ENCODE measurements at places on chromosomes 6 and 20. TPM values are rescaled to one million over a fixed set of nuclear protein-coding genes. Genes with fewer than 3 reads are reported as not detected.

FAM83C gene
- total RNA-seq, result 0.26 TPM

TP53RK gene
- 19.0 TPM for total RNA-seq

HLA-DRB5 gene
- not detected for total RNA-seq

CAPN11 gene
- total RNA-seq, result not detected

SEL1L2 gene
- not detected for total RNA-seq

NNAT gene
- not detected for total RNA-seq

GMEB2 gene
- 13.2 TPM for total RNA-seq

MDFI gene
- total RNA-seq, result 61.3 TPM

All from bronchial epithelial cell (primary cell).